T-helper 2 cell (primary cell): ENCODE measurements at places on chromosomes 16 and 17.

- peak; percentile 45 for DNase-seq
Measured at GRCh38 chr17:81488276-81488860, 24.2 kb downstream of the ACTG1 start.

GRCh38 chr17:79305768-79306423 lies 231.3 kb downstream of the ENGASE start:
- no peak for DNase-seq

DNA sequence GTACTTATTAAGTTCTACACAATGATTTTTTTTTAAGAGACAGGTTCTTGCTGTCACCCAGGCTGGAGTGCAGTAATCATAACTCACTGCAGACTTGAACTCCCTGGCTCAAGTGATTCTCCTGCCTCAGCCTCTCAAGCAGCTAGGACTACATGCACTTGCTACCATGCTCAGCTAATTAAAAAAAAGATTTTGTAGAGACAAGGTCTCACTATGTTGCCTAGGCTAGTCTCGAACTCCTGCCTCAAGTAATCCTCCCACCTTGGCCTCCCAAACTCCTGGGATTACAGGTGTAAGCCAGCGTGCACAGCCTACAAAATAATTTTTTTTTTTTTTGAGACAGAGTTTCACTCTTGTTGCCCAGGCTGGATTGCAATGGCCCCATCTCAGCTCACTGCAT lies 22.2 kb downstream of the USP32 start:
- DNase-seq = no peak

GRCh38 chr17:46869975-46870803 lies 18.8 kb downstream of the WNT9B start:
- DNase-seq = no peak

- no peak for DNase-seq
Measured at GRCh38 chr16:11074131-11074530, 129.8 kb downstream of the CLEC16A start.
